ENCODE measurements at places on chromosomes 3 and 15.
A peak's percentile ranks its signal among the peaks of the same experiment; 100 is the strongest.

GRCh38 chr3:111238885-111239284, 167.3 kb downstream of the NECTIN3 start:
- DNase-seq: no peak

DNA sequence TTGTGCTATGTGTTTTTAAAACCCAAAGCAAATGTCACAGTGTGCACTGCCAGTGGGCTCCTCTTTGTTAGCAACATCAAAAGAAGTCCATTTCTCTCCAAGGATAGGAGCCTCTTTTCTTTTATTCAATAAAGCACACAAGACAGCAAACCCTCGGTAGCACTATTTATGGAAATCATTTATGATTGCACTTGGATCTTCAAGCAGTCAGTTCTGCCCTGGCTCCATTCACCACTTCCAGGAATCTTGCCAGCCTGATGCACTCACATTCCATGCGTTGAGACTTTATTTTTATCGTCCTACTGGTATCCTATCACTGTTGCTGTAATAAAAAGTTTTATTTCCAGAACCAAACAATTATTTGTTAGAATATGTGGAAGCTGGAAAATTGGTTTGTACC, 412.1 kb downstream of the TBL1XR1 start:
- no peak for DNase-seq

DNA sequence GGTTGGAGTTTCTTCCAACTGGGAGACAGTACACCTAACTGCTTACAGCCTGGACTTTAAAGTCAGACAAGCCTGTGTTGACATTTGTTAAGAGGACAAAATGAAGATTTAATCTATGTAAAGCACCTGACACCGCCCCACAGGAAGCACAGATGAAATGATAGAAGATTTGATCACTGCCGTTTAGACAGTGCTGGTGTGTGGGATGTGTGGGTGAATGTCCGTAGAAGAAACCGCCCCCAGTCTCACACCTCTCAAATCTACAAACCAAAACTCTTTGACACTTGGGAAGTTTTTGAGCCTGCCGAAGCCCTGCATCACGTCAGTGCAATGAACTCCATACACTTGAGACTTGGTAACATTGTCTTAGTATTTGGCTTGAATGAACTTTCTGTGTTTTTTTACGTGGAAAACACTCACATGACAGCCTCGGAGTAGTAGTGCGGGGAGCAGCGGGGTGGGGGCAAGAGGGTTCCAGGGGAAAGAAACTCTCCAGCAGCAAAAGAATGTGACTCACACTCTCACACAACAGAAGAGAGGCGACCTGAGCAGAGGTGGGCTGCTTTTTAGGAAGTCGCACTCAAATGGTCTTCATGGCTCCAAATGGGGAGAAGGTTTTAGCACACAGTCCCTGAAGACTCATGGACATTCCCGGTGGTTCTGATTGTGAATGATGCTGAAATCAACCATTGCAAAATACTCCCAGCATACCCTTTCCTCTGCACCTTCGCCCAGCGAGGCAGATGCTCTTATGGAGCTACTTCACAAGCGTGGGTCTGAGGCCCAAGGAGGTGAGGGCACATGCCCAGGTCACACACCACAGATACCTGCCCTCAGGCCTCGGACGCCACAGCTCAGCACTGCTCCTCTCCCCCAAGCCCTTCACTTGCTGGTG, 79.2 kb downstream of the SRGAP3 start:
- no peak for DNase-seq

DNA sequence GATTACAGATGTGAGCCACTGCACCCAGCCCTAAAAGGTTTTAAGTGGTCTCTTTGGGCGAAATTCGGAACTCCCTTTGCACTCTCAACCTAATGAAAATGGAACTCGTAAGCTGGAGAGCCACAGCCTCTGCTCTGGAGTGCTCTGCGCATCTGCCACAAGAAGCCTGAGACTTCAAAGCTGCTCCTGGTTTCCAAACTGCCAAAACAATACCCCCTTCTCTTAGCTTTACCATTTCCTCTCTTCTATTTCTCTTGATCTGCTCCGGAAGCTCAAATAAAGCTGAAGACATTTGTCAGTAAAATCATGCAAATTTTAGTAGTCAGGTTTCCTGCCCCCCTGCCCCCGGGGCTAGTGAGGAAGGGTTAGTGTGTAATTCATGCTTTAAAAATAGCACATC, 312.7 kb downstream of the MFSD1 start:
- DNase-seq: no peak

DNA sequence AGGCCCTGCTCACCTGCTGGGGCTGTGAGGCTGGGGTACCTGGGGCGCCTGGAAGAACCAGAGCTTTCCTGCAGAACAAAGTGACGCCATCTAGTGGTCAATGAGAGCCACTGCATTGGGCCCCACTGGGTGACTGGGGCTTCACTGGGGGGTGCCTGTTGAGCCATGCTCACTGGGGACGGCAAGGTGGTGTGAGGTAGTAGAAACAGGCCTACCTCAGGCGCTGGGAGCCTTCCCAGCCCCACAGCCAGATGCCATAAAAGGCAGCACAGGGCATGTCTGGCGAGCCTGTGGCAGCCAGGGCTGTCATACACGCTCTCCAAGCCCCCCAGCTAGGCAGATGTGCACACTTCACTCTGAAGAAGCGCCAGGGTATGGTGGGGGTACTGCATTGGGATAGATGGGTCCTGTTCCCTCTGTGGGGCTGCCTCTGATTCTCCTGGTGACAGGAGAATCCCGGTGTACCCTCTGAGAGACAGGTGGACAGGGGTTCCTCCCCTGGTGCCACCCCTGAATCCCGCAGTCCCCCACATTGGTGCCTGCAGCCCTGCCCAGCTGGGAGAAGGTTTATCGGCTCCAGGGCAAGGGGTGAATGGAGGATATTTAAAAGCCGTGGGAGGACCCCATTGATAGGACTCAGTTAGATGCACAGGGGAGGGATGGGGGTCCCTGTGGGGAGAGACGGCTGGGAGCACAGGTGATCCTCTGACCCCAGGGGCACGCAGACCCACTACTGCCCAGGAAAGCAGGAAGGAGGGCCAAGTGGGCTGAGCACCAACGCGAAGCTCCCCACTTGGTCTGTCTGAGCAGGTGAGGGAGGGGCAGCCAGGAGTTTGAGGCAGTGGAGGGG, 178.8 kb downstream of the NSMCE3 start:
- DNase-seq: no peak

DNA sequence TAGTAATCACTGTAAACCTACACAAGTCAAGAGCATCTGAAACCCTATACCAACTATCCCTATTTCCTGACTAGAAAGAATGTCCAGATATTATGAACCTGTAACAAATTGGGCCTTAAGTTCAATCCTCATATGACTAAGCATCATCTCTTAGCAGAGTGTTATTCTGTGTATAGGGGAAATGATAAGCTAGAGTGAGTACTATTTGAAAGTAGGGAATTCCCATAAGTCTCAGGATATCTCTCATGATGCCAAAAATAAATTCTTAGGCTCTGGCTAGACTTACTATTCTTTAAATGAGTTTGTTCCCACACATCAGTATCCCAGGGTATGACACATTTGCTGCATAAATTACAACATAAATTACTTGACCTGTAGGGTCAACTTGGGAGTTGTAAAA, 15.3 kb downstream of the MRPL47 start:
- DNase-seq: no peak

GRCh38 chr3:150931745-150932144, 26.5 kb upstream of the MINDY4B start:
- DNase-seq: no peak

DNA sequence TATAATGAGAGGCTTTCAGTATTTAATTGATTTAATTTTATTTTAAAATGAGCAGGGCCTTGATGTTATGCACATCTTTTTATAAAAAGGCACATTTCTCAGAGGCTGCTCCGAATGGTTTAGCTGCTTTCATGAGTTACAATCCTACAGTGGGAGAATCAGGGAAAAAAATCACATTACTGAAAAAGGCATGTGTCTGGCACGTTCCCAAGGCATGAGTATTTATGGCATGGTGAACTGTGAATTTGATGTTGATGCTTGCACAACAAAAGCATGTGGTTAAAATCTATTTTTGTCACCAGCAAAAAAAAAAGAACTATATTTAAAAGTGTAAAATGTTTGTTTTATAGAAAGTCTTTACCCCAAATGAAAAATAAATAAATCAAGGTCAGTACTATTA, 485.2 kb upstream of the ROBO2 start:
- no peak for DNase-seq

- DNase-seq: no peak
Measured at GRCh38 chr3:96734273-96735009, 80.0 kb upstream of the EPHA6 start.

GRCh38 chr15:91552555-91552954, 301.0 kb upstream of the SLCO3A1 start:
- peak; percentile 79 for DNase-seq

- no peak for DNase-seq
Measured at GRCh38 chr3:84772841-84773240, 185.9 kb upstream of the CADM2 start.

DNA sequence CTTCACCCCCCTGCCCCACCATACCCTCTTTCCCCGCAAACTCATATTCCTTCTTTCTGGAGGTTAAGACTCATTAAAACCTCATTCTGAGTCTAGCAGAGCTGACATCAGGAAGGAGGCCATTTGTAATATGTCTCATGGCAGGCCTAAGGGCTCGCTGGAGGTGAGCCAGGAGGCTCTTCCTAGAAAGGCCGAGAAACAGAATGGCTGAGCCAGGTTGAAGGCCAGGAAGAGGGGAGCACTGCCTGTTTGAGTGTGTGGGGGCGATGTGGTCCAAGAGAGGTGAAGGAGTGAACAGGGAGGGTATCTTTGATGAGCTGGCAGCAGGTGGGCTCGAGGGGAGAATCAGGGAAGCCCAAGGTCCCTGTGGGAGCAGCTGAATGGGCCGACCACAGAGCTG, 317.3 kb downstream of the TLE3 start:
- no peak for DNase-seq

DNA sequence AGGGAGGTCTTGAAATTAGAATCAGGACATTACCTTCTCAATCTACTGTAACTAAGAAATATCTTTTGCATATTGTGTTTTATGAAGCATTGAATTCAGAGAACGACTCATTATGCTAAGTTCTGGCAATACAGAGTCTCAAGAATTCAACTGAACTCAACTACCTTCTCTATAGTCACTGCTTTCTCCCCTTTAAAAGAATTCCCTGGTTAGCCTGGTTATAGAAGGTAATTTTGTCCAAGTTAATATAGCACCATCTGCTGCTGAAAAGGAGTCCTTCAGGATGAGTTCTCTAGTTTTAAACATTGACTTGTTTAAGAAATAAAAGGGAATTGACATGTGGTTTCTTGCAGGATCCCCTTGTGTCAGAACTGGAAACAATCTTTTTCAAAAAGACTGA, 60.2 kb downstream of the IL16 start:
- DNase-seq: peak; percentile 3

DNA sequence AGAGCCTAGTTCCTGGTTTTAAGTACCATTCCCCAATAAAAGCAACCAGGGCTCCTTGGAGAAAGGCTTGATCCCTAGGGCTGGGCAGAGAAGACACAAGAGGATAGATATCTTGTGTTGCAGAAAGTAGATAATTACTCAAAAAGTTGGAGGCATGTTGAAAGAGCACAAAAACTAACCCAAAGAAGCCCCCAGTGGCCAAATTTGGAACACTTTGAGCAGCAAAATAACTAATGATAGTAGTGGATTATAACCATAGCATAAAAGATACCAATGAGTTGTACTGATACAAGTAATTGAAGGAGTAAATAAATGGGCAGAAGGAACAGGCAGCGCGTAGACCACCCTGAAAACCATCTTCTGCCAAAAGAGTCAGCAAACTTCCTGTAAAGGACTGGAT, 12.0 kb downstream of the EXOSC7 start:
- no peak for DNase-seq

- DNase-seq: no peak
Measured at GRCh38 chr3:181713280-181713647, 1.5 kb downstream of the SOX2 start.

GRCh38 chr15:62075595-62076277, 9.0 kb downstream of the C2CD4A start:
- DNase-seq: no peak

DNA sequence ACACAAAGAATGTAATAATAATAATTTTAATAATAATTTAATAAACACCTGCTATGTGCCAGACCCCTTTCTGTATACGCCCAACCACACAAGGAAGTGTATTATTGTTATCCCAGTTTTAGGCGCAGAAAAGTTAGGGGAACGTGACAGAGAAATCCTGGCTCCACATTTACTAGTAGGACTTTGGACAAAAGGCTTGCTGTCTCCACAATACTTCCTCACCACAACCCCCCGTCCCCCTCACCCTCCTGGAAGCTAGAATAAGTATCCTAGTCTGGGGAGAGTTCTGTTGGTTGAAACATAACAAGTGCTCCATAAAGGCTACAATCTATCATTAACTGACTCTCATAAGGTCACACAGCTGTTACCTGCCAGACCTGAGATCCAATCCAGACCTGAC, 488 bp upstream of the IL17RD start:
- DNase-seq: no peak

- no peak for DNase-seq
Measured at GRCh38 chr15:28935316-28935715, 49.5 kb downstream of the APBA2 start.

- DNase-seq: no peak
Measured at GRCh38 chr3:38541806-38542205, 45.7 kb downstream of the EXOG start.

- DNase-seq: no peak
Measured at GRCh38 chr3:153159771-153160397, 2.1 kb upstream of the RAP2B start.

GRCh38 chr3:144028798-144029411, 57.3 kb downstream of the DIPK2A start:
- no peak for DNase-seq

- no peak for DNase-seq
Measured at GRCh38 chr3:108408883-108409799, 101.3 kb downstream of the MYH15 start.

DNA sequence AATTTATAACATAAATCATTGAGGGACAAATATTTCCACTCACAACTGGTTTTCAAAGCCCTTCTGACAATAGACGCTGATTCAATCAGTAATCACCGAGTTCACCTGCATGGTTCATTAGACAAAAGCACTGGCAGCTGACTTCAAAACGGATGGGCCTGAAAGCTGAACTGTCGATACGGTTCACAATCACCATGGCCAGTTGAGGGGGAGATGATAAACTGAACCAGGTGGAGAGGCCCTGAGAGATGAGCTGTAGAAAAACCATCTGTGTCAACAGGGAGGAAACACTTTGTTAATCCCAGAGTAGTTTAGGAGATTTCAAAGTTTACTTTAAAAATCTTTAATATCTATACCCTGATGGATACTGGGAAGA, 75.0 kb downstream of the PEX5L start:
- DNase-seq: no peak

- no peak for DNase-seq
Measured at GRCh38 chr3:95939235-95939809, 875.1 kb upstream of the EPHA6 start.

DNA sequence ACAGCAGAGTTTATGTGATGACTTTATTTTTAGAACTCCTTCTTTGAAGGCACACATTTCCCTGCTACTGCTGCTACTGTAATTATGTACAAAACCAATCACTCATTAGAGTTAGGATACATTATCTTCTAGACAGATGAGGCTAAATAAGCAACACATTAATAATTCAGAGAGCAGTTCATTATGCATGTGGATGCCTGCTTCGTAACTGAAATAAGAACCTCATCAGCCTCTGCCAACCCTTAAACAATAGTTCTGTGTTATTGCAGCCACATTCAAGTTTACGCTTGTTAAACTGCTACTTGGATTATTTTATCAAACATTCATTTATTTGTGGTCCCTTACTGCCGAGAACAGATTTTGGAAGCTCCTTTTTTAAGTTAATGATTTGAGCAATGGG, 52.5 kb upstream of the C15orf61 start:
- no peak for DNase-seq

All from DMS 273 treated with DMSO at 0.1 percent for 48 hours (cell line).